ENCODE measurements at places on chromosomes 13 and 19. TPM values are rescaled to one million over a fixed set of nuclear protein-coding genes. Genes with fewer than 3 reads are reported as not detected.

- peaks cover 19% of the 10 kb centered on the region for H3K4me1 ChIP-seq
- peak overlapping the region; percentile 25 for H3K27ac ChIP-seq
- H3K36me3 ChIP-seq, result no peaks in the 10 kb centered on the region
- no peak overlapping the region for H3K4me3 ChIP-seq
- no peak for DNase-seq
- no peaks in the 10 kb centered on the region for H3K27me3 ChIP-seq
Observed at GRCh38 chr13:101627556-101627943, 175.1 kb downstream of the ITGBL1 start.

DNA sequence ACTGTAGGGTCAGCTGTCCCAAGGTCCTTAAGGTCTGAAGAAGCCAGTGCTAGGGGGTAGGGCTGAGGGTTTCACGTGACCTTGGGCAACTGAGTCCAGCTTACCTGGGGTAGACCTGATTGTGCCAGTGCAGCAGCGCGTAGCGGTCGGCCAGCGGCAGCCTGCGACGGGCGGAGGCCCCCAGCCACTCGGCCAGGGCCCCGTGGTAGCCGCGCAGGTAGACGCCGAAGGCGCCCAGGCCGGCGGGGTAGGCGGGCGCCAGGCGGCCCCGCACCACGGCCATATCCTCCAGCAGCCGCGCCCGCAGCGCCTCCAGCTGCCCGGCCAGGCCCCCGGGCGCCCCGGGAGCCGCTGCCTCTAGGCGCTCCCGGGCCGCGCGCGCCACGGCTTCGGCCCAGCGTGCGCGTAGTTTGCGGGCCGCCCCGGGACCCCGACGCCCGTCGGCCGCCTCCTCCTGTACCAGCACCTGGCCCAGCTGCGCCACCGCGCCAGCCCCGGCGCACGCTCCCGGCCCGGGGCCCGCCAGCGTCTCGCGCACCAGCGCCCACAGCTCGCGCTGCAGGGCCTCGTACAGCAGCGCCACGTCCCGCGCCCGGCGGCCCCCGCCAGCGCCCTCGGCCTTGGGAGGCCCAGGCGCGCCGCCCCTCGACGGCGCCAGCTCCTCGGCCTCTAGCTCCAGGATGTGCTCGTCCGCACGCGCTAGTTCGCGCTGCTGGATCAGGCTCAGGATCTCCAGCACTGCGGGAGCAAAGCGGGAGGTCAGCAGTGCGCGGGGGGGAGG, 10.9 kb downstream of the EXOC3L2 start:
- H3K27me3 ChIP-seq, result peaks cover 14% of the 10 kb centered on the region
- peaks cover 12% of the 10 kb centered on the region for H3K4me1 ChIP-seq
- DNase-seq, result no peak
- H3K27ac ChIP-seq, result no peak overlapping the region
- H3K4me3 ChIP-seq, result no peak overlapping the region
- H3K36me3 ChIP-seq, result no peaks in the 10 kb centered on the region

DNA sequence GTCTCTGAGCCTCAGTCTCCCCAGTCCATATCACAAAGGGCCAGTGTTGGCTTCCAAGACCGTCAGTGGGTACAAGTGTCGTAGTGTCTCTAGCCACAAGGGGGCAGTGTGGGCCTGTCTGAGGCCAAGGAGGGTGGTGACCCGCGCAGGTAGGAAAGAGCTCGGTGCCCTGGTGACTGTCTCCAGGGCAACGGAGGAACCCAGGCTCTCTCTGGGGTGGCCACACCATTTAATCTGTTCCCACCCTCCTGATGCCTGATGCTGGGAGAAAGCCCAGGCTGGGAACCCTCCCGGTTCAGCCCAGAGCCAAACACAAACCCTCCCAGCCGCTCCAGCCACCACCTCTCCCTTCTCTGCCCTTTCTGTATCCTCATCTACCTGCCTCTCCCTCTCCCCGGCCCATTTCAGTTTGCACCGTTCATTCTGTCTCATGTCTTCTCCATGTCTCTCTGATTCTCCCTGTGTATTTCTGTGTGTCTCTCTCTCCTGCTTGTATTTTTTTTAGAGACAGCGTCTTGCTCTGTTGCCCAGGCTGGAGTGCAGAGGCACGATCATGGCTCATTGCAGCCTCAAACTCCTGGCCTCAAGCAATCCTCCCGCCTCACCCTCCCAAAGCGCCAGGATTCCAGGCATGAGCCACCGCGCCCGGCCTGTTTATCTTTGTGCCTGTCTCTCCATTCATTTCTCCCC, 17.5 kb upstream of the MEIS3 start:
- H3K36me3 ChIP-seq, result no peaks in the 10 kb centered on the region
- H3K4me3 ChIP-seq, result no peak overlapping the region
- H3K27ac ChIP-seq, result no peak overlapping the region
- DNase-seq, result peak; percentile 81

GRCh38 chr13:44974056-44974793, 15.0 kb downstream of the NUFIP1 start:
- H3K27ac ChIP-seq, result no peak overlapping the region
- H3K4me3 ChIP-seq, result no peak overlapping the region
- peak; percentile 11 for DNase-seq
- peaks cover 17% of the 10 kb centered on the region for H3K36me3 ChIP-seq
- H3K4me1 ChIP-seq, result no peaks in the 10 kb centered on the region
- no peaks in the 10 kb centered on the region for H3K27me3 ChIP-seq

GRCh38 chr13:87676254-87677042, 5.3 kb downstream of the SLITRK5 start:
- H3K27ac ChIP-seq, result no peak overlapping the region
- DNase-seq, result no peak
- H3K27me3 ChIP-seq, result no peaks in the 10 kb centered on the region
- no peak overlapping the region for H3K4me3 ChIP-seq
- H3K36me3 ChIP-seq, result peaks cover 6% of the 10 kb centered on the region
- H3K4me1 ChIP-seq, result peaks cover 10% of the 10 kb centered on the region

DNA sequence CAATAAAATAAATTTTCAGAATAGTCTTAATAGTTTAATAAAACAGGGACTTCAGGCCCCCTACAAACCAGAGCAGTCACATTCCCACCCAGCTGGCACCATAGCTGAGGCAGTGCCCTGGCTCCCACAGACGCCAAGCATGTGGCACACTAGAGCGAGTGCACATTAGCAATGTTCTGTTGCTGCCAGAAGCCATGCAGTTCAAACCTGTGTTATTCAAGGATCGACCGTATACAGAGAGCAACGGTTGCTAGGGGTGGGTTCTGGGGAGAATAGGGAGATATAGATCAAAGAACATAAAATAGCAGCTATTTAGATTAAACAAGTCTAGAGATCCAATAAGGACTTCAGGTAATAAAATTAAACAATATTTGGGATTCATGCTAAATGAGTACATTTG, 419.3 kb upstream of the KLHL1 start:
- no peaks in the 10 kb centered on the region for H3K4me1 ChIP-seq
- no peaks in the 10 kb centered on the region for H3K36me3 ChIP-seq
- H3K27ac ChIP-seq, result no peak overlapping the region
- H3K4me3 ChIP-seq, result no peak overlapping the region

DNA sequence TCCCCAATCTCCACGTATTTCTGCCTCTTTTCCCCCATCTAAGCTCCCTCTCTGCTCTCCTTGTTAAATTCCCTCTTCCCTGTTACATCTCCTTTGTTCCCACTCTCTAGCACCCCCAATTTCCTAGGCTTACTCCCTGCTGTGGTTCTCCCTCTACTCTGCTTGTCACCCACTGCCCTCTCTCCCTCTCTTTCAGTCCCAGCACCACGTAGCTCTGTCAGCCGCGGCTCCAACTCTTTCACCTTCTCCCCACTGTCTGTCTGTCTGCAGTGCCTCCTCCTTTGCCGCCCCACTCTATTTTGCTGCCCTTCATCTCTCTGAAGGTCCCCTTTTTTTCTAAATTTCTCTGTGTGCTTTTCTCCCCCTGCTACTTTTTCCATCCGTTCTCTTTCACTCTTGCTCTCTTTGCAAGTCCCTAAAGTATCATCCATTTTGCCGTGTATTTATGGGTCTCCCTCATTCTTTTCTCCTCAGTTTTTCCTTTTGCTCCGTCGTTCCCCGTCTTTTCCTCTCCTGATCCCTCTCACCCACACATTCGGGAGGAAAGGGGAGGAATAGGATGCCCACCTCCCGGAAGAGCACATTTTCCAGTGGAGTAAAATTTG, 937 bp downstream of the ZNF841 start:
- peaks cover 25% of the 10 kb centered on the region for H3K4me1 ChIP-seq
- H3K27me3 ChIP-seq, result no peaks in the 10 kb centered on the region
- DNase-seq, result peak; percentile 8
- peak overlapping the region; percentile 92 for H3K4me3 ChIP-seq
- H3K27ac ChIP-seq, result peak overlapping the region; percentile 93

DNA sequence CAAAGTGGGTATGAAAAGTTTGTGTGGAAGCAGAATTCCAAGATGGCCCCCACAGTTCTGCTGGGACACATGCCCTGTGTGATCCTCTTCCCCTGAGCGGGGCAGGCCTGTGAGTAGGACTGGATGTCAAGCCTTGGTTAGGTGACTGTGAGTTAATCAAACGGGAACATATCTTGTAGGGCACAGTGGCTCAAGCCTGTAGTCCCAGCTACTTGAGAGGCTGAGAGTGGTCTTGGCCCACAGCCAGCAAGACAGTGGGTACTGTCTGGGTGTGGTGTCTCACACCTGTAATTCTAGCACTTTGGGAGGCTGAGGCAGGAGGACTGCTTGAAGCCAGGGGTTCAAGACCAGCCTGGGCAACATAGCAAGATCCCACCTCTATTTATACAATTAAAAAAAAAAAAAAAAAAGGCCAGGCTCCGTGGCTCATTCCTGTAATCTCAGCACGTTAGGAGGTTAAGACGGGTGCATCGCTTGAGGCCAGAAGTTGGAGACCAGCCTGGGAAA, 6.4 kb downstream of the ZNF653 start:
- peaks cover 8% of the 10 kb centered on the region for H3K36me3 ChIP-seq
- DNase-seq, result no peak
- no peak overlapping the region for H3K4me3 ChIP-seq
- H3K27ac ChIP-seq, result no peak overlapping the region
- no peaks in the 10 kb centered on the region for H3K27me3 ChIP-seq
- H3K4me1 ChIP-seq, result peaks cover 9% of the 10 kb centered on the region

DNA sequence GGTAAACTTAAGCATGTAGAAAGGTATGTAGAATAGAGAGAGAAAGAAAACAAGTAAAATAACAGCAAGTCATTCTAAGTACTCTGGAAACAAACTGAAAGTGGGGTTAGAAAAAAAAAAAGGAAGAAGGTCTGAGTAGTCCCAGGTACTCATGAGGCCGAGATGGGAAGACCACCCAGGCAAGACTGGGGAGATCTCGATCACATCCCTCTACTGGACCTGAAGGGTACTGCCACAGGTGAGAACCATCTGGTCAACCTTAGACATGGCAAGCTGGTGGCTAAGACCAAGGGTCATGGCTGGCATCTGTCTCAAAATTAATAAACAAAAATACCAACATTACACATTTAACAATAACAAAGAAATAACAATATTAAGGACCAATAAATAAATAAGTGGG, 36.3 kb upstream of the ZNF724 start:
- no peak overlapping the region for H3K27ac ChIP-seq
- DNase-seq, result no peak
- no peaks in the 10 kb centered on the region for H3K27me3 ChIP-seq
- no peaks in the 10 kb centered on the region for H3K4me1 ChIP-seq

- no peaks in the 10 kb centered on the region for H3K36me3 ChIP-seq
- H3K27me3 ChIP-seq, result no peaks in the 10 kb centered on the region
- H3K27ac ChIP-seq, result no peak overlapping the region
- H3K4me1 ChIP-seq, result no peaks in the 10 kb centered on the region
- H3K4me3 ChIP-seq, result no peak overlapping the region
Observed at GRCh38 chr13:64506246-64506645, 2723.9 kb downstream of the PCDH9 start.

DNA sequence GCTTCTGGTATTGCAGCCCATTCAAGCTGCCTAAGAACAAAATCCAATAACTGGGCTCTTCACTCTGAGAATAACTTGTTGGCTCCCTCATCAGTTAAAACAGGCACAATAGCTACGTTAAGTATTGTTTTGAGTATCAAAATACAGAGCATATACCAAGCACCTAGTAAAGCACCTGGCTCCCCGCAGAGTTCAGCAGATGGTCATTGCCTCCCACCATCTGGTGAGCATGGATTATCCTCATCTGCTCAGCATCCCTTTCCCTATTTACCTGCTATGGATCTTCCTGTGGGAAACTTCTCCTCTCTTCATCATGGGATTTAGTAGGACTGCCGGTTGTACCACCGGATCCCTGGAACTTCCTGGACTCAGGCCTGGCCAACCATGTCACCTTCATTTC, 199.2 kb upstream of the MAB21L1 start:
- no peak overlapping the region for H3K27ac ChIP-seq
- H3K27me3 ChIP-seq, result no peaks in the 10 kb centered on the region
- no peak overlapping the region for H3K4me3 ChIP-seq
- H3K4me1 ChIP-seq, result no peaks in the 10 kb centered on the region
- no peak for DNase-seq

GRCh38 chr19:49084206-49085019, 838 bp upstream of the SNRNP70 start:
- peaks cover 24% of the 10 kb centered on the region for H3K36me3 ChIP-seq
- no peaks in the 10 kb centered on the region for H3K27me3 ChIP-seq
- peaks cover 17% of the 10 kb centered on the region for H3K4me1 ChIP-seq
- DNase-seq, result no peak
- peak overlapping the region; percentile 97 for H3K4me3 ChIP-seq

GRCh38 chr19:48618278-48618915, 581 bp downstream of the RPL18 start:
- H3K4me3 ChIP-seq, result peak overlapping the region; percentile 87
- H3K4me1 ChIP-seq, result peaks cover 52% of the 10 kb centered on the region
- no peaks in the 10 kb centered on the region for H3K27me3 ChIP-seq
- DNase-seq, result no peak
- H3K27ac ChIP-seq, result peak overlapping the region; percentile 96

- DNase-seq, result no peak
- no peak overlapping the region for H3K27ac ChIP-seq
- no peaks in the 10 kb centered on the region for H3K36me3 ChIP-seq
- H3K4me1 ChIP-seq, result peaks cover 16% of the 10 kb centered on the region
- H3K27me3 ChIP-seq, result no peaks in the 10 kb centered on the region
Observed at GRCh38 chr13:46317120-46317519, 69.9 kb downstream of the RUBCNL start.

DNA sequence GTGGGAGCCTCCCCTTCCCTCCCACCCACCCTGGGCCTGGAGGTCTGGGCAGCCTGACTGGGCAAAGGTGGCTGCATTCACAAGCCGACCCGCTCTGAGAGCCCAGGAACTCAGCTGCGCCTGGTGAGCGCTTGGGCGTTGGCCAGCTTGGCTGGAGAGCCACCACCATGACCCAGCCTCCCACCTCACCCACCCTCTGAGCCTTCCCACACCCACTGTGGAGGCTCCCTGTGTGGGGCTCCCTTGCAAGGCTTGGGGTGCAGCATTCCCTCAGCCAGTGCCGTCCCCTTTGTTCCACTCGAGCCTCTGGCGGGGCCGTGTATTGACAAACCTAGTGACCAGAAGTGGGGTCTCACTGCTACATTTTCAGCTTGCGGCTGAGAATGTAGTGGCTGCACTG, 15.0 kb upstream of the QTRT1 start:
- no peaks in the 10 kb centered on the region for H3K27me3 ChIP-seq
- H3K36me3 ChIP-seq, result peaks cover 89% of the 10 kb centered on the region
- no peak overlapping the region for H3K4me3 ChIP-seq

The DKKL1 gene
- not detected for total RNA-seq

The KIR2DL1 gene
- total RNA-seq, result not detected

The FGF21 gene
- total RNA-seq, result 0.93 TPM

The ATG4D gene
- total RNA-seq, result 22.6 TPM

The TLE6 gene
- 0.89 TPM for total RNA-seq

The TTYH1 gene
- total RNA-seq, result not detected

The SOX1 gene
- total RNA-seq, result not detected

The ENOX1 gene
- total RNA-seq, result 1.5 TPM
